Activated CD4-positive, alpha-beta T cell treated with anti-CD3 and anti-CD28 coated beads, Interleukin-2, Interleukin-4, amounts not matched to agents 100 ng/mL and 50 ng/mL, durations not matched to agents 16 hours and 8 hours (primary cell): ENCODE measurements at places on chromosomes 1 and 21.

GRCh38 chr1:155485945-155486344 lies 76.7 kb downstream of the ASH1L start:
- DNase-seq: no peak

DNA sequence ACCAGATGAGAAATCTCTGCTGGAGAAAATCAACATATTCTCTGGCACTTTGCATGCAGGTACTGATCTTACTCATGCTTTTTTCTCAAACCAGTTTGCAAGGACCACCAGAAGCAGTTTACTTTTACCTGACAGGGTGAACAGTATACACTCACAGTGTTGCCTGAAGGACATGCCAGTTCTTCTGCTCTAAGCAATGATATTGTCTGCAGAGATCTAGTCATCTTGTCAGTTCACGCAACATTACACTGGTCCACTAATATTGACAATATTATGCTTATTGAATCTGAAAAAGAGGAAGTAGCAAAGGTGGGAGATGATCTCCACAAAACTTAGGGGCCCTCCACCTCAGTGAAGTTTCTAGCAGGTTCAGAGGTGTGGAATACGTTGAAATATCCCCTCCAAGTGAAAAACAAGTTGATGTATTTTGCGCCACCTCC lies 3.8 kb upstream of the S100B start:
- DNase-seq: no peak

GRCh38 chr1:220882061-220882891 lies 3.0 kb downstream of the HLX start:
- DNase-seq: no peak

DNA sequence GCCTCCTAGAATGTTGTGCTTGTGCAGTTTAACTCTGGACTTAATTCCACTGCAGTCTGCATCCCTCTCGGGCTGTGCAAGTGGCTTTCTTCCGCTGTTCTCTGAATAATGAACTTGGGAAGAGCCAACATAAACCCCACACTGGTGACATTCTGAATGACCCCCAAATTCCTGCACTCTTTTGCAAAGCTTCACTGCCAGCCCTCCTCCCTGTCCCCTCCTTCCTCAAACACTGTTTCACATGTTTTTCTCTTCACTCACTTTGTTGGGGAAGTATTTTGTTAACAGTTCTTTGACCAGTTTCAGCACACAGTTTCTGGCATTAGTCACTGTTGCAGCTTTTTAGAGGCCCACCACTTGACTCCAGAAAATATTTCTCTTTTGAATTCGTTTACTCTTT lies 39.7 kb downstream of the GNG12 start:
- no peak for DNase-seq

GRCh38 chr1:234544087-234544579 lies 65.2 kb upstream of the TARBP1 start:
- no peak for DNase-seq

DNA sequence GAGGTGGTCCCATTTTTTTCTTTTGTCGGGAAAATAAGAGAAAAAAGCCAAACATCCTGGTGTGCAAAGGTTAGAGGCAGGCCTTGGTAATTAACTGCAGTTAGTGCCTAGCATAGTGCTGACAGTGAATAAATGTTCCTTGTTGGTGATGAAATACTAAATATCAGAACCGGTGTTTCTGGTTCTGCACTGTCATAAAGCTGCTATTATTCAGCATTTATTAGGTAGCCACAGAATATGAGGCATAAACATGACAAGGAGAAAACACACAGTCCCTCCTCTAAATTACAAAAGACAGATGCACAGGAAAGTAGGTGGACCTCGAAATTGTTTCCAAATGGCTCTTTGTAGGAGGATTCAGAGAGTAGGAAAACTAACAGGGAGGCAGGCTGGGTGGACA lies 122.0 kb upstream of the ADGRL2 start:
- no peak for DNase-seq

DNA sequence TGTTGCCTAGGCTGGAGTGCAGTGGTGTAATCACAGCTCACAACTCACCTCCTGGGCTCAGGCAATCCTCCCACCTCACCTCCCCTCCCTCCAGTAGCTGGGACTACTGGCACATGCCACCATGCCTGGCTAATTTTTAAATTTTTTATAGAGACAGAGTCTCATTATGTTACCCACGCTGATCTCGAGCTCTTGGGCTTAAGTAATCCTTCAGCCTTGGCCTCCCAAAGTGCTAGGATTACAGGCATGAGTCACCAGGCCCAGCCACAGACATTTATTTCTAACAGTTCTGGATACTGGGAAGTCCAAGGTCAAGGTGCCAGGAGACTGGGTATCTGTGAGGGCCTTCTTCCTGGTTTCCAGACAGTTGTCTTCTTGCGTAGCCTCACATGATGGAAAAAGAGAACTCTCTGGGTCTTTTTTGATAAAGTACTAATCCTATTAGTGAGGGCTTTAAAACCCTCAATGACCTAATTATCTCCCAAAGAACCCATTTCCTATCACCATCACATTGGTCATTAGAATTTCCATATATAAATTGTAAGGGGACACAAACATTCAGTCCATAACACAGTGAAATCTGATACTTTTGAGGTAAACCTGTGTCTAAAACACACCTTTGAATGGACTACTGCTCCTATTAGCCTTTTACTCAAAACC lies 67.9 kb downstream of the PHACTR4 start:
- no peak for DNase-seq

DNA sequence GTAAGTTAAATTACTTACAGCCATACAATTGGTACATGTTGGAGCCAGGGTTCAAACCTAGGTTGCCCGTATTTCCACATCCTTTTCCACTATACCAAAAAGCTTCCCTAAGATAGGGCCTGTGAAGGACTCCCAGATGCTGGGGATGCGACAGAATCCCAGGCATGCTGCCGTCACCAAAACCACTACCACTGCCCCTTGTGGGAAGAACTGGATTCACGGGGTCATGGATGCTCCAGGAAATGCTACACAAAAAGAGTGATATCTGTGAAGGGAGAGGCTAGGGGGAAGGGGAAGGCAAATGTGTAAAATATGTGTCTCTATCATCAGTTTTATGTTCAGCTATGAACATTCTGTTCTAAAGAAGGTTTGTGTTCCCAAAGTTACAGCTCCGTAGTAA lies 133.9 kb upstream of the IVNS1ABP start:
- DNase-seq: no peak

GRCh38 chr1:113608399-113608798 lies 150.9 kb downstream of the PHTF1 start:
- no peak for DNase-seq

GRCh38 chr1:175466556-175466955 lies 274.0 kb upstream of the KIAA0040 start:
- no peak for DNase-seq

DNA sequence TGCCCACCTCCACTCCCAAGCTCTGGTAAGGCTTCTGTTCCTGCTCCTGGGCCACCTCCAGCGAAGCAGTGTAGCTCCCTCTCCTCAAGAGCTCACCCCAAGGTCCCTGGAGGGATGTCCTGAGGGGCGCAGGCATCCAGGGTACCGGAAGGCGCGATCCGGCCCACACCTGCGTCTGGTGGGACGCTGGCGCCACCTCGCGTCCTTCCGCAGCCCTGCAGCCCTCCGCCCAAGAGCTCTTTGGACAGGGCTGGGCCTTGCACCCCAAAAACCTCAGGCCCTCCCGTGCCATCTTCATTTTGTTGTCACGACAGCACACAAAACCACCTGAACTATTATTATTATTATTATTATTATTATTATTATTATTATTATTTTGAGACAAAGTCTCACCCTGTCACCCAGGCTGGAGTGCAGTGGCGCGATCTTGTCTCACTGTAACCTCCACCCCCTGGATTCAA lies 49.2 kb upstream of the PAX7 start:
- peak; percentile 39 for DNase-seq

DNA sequence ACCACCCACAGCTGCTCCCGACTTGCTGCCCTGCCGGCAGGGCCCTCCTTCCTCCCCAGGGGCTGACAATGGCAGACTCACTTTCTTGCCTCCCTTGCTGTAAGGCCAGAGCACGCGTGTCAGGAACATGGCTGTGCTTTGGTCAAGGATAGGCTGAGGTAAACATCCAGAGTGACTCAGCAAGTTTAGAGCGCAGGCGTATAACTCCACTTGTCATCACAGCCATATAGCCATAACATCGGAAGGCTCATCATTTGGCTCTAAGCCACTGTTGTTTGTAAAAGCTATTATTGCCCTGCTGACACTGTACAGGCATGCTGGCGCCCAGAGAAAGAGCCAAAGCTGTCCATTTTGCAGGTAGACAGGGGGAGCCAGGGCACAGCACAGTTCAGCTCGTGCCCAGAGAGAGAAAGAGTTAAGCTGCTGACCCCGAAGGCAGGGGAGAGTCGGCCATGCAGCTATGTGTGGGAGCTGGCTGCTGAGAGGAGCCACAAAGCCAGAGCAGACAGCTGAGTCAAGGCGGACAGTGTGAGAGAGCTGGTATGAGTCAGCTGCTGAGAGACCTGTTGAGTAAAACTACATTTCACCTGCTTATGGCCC lies 60.6 kb downstream of the GNG4 start:
- DNase-seq: no peak

- DNase-seq: no peak
Observed at GRCh38 chr1:161229896-161230295, 4.0 kb downstream of the TOMM40L start.

DNA sequence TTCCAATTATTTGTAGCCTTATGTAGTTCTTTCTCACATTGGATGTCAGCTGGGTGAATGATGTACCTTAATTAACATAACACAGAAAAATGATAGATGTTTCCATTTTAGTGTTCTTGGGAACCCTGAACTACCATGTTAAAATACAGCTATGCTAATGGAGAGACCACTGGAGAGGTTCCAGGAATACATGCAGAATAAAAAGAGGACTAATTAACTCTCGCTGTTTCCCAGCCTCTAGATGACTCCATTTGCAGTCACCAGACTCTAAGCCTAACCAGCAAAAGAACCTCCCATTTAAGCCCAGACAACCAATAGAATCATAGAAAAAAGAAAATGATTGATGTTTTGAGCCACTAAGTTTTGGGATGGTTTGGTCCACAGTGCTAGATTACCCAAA lies 36.2 kb downstream of the CLCA4 start:
- DNase-seq: no peak
